ENCODE measurements at places on chromosomes 13 and 19. TPM values are rescaled to one million over a fixed set of nuclear protein-coding genes. Genes with fewer than 3 reads are reported as not detected.
A peak's percentile ranks its signal among the peaks of the same experiment; 100 is the strongest.

The TUBB4A gene
- total RNA-seq, result 4.8 TPM

The SPRED3 gene
- total RNA-seq, result 4.5 TPM

The SLC6A16 gene
- total RNA-seq, result 1.3 TPM

The NLRP5 gene
- not detected for total RNA-seq

The TICAM1 gene
- total RNA-seq, result 23.4 TPM

GRCh38 chr19:867301-867793 is 7.9 kb downstream of the CFD start:
- DNase-seq, result no peak

DNA sequence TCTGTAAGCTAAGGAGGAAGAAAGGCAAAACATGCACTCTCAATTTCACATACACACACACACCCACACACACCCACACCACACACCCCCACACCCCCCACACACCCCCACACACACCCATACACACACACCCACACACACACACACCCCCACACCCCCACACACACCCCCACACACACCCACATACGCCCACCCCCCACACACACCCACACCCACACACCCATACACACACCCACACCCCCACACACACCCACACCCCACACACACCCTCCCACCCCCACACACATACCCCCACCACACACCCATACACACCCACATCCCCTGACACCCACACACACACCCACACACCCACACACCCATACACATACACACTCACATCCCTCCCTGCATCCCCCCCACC is 276.1 kb downstream of the ABCC4 start:
- DNase-seq, result no peak

GRCh38 chr13:102854675-102855074 is 8.8 kb downstream of the ERCC5 start:
- DNase-seq, result peak; percentile 30

GRCh38 chr19:14954071-14954655 is 12.9 kb downstream of the OR7C2 start:
- peak; percentile 21 for DNase-seq

DNA sequence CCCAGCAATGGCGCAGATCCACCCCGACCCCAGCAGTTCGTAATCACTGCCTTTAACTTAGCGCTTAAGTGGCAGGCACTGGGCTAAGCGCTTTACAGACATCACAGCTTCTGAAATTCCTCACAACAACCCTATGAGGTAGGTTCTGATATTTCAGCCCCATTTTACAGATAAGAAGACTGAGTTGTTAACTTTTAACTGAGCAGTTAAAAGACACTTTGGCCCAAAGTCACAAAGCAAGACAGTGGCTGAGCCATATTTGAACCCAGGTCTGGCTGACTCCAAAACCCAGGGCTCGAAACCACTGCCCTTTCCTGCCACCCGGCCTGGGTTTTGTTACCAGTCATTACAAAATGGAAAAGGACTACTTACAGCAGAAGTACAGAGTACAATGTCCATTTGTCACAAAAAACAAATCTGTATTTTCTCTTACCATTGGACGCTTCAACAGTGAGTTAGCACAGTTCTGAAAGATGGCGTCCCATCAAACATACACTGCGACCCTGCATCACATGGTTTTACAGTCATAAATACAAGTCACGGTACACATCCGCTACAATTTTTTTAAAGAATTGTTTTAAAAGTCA is 8.5 kb downstream of the HNRNPL start:
- DNase-seq, result no peak

GRCh38 chr13:73321043-73321442 is 262.2 kb downstream of the KLF5 start:
- no peak for DNase-seq

GRCh38 chr19:16022251-16022650 is 54.0 kb upstream of the TPM4 start:
- DNase-seq, result no peak

DNA sequence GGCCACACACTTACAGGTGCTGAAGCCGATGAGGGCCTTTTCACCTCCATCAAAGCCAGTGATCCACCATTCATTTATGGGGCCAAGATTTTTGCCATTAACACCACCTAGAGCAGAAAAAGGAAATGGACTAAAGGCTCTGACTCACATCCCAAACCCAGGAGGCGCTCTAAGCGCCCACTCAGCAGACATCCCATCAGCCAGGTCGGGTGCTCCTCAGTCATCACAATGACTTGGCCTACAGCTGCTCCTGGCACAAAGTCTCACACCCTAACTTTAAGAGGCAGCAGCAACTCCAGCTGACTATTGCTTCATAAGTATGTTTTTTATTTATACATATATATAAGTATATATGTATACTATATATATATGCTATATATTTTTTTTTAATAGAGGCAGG is 36.1 kb upstream of the EIF3G start:
- DNase-seq, result no peak

DNA sequence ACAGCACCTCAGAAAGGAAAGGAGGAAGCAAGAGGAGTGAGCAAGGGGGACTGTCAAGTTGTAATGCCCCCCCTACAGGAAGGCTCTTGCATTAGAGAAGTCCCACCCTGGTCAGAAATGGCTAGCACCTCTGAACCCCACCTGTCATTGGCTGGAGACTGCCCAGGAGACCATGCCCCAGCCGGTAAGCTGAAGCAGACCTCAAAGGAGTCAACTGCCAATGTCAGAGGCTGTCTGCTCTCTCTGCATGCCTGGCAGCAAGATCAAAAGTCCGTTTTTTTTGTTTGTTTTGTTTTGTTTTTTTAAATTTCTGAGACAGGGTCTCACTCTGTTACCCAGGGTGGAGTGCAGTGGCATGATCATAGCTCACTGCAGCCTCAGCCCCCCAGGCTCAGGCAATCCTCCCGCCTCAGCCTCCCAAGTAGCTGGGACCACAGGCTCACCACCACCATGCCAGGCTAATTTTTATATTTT is 8.1 kb upstream of the BCL3 start:
- DNase-seq, result no peak

DNA sequence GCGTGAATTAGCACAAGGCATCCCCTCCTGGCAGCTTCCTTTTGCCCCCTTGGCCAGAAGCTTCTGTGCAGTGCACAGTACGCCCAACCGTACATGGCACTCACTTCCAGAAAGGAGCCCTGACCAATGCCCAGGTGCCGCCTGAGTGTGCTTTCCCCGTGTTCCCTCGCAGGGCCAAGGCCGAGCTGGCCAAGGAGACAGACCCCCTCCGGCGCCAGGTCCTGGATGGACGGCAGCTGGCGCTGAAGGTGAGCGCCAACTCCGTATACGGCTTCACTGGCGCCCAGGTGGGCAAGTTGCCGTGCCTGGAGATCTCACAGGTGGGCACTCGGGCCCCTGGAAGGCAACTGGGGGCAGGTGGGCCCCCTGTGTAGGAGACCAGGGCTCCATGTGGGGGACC is 9.4 kb upstream of the SPIB start:
- DNase-seq, result no peak

GRCh38 chr13:46286972-46287371 is 75.2 kb downstream of the LRRC63 start:
- no peak for DNase-seq
